ENCODE measurements at places on chromosomes 4 and X.

- no peak for DNase-seq
Observed at GRCh38 chrX:111244235-111244750, 26.0 kb downstream of the CAPN6 start.

DNA sequence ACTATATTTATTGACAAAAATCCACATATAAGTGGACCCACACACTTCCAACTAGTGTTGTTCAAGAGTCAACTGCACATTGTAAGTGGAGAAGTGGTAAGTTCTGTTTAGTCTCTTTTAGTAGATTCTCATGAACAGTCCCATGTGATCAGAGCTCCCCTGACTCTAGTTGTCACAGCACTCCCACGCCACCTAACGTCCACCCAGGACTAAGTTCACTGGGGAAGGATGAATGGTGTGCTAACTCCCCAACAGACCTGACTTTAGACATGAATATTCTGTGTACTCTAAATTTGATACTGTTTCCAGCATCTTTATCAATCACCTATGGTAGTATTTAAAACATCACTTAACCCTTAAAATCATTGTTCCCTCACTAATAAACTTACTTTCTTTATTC lies 59.8 kb downstream of the PACRGL start:
- no peak for DNase-seq

DNA sequence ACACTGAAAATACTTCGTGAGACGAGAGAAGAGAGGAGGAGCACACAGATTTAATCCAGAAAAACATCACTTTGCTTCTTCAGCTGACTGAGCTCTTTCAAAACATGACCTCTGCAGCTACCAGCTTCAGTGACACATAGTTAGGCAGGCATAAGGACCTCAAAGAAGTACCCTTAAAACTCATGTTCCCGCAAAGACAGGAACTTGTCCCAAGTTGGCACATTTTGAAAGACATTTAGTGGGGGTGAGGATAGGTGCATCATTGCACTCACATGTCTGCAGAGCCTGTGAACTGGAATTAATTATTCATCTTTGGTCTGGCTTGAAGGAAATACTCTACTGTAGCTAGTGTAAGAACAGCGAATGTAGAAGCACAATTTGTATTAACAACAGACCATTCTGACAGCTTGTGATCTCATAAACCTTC lies 221.8 kb downstream of the MGST2 start:
- DNase-seq = no peak

DNA sequence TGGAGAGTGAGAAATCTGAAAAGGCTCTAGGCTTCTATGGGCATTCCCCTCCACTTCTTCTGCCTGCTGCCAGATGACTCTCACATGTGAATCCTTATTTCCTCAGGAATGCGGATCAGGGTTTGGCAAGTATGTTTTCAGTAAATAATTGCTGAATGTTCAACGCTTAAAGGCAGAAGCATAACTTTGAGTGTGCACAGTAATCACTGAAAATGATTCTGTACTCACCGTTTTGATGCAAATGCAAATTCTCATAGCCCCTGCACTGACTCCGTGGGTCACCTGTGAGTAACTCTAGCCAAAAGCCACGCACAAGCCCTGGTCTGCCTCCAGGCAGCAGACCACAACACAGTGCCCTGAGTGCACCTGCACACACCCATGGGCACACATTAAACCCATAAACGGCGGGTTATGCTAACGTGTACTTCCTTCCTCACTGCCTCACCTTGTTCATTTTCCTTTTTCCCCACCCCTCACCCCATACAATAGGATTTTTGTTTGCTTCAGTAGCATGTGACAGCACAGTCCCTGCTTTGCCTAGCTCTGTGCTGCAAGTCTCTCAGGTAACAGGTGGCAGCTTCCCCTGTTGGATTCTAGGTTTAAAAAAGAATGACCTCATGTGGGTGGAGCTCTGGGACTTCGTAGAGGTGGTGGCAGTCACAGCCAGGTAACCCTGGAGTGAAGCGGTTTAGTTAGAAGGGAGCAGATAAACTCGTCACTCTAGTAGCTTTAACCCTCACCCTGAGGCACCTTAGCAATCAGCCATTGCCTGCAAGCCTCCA lies at the start of gene ARHGEF38:
Gene ARHGEF38 (plus strand): TSS at position 656 of the 782 bp plus-strand sequence. CDS start 146 bp downstream, outside the sequence.
- DNase-seq = no peak

DNA sequence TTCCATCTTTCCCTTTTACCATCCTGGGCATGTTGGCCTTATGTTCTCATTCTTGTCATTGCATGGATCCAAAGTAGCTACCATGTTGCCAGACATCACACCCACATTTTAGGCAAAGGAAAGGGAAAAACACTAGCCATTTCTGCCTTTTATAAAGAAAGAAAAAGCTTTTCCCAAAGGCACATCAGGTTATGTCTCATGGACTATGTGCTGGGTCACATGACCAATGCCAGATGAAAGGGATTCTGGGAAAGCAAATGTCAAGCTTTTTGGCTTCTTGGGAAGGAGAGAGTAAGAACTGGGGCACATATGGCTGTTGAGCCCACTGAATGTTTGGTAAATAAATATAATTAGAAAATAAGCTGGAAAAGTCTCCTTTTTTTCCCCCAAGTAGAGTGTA lies 4.3 kb upstream of the SOD3 start:
- DNase-seq = no peak

- DNase-seq = no peak
Observed at GRCh38 chrX:113868711-113869110, 715.2 kb upstream of the HTR2C start.

- no peak for DNase-seq
Observed at GRCh38 chrX:151726751-151727150, 7.8 kb upstream of the CNGA2 start.

DNA sequence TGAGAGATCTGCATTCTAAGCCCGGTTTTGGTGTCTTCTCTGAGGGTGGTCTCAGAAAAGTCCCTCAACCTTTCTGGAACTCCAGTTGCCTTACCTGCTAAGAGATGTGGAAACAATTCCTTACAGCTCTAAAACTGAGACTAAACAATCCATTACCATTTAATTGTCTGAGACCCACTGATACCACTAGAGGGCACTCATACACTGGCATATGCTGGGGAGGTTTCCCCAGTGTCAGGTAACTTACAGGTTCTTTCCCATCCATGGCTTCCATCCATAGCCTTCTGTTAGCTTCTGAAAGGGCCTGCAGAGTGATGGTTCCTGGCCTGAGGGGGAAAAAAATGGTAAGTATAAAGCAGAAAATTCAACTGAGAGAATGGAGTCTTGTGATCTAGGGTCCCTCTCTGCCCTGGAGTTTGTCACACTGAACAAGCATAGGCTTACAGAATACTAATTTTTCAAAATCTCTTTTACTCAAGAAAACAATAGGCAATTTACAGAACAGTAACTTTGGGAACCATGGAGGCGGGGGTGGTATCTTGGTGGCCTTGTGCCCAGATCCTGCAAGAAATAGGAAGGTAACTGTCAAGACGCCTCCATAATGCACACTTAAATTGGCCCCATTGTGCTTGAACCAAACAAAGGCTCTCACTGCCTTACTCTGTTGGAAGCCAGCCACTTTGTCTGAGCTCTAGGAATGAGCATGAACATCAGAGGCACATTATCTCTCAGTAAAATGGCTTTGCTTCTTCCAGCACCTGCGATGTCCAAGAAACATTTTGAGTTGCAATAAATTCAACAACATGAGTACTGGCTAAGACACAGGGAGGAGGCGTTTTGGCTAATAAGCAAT lies 236.1 kb downstream of the OPHN1 start:
- no peak for DNase-seq

GRCh38 chr4:168642591-168642990 lies 145.7 kb downstream of the PALLD start:
- no peak for DNase-seq

DNA sequence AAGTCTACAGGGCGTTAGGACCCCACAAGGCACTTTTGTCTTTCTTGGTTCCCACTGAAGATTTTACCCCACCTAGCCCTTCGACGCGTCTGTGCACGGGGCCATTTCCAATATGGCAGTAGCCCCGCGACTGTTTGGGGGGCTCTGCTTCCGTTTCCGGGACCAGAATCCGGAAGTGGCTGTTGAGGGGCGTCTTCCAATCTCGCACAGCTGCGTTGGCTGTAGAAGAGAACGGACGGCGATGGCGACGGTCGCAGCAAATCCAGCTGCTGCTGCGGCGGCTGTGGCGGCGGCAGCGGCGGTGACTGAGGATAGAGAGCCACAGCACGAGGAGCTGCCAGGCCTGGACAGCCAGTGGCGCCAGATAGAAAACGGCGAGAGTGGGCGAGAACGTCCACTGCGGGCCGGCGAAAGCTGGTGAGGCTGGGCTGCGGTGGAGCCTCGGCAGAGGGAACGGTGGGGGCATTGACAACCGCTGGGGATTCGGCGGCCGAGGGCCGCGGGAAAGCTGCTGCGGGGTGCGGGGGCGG lies at the start of gene USP11:
Gene USP11 (plus strand): TSS at position 207 of the 530 bp plus-strand sequence. CDS start 35 bp downstream, at position 242.
- no peak for DNase-seq

DNA sequence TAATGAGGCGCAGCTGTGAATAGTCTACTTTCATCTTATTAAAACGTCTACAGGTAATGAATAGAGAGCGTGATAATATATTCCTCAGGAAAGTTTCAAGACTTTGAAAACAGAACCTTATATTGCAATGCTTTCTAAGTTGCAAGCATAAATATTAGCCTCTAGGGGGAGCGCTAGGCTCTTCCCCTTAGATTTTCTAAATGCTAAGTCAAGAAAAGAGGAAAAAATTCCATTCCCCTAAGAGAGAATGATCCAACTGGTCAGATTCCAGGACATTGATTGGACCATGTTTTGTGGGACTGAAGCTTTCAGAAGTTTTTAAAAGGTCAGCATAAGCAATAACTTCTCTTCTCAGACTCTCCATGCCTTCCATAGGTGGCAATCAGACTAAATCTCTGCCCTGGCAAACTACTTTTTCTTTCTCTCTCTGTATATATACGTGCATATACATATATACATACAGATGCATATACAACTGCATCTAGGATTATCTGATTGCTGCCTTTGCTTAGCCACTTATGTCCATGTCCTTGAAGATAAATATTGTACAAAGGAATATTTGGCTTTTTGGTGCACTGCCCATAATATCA lies 492.9 kb downstream of the INPP4B start:
- DNase-seq = peak; percentile 62

DNA sequence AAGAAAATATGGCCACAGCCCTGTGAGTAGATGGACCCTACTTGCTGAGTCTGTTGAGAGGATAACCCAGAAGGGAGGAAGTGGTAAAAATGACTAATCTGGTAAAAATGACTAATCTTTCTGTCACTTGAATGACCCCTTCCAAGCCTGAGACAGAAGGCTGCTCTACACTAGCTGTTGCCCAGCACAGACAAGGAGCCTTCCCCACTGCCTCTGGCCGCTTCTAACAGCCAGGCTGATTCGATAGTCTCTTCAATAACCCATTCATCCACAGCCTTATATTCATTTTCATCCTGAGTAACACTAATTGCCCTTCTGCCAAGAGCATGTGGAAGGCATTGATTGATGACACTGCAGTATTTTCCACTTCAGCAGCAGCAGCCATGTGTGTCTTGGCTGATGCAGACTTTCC lies 18.4 kb downstream of the MAGEB17 start:
- DNase-seq = peak; percentile 63

- no peak for DNase-seq
Observed at GRCh38 chrX:119013164-119013563, 38.7 kb downstream of the LONRF3 start.

DNA sequence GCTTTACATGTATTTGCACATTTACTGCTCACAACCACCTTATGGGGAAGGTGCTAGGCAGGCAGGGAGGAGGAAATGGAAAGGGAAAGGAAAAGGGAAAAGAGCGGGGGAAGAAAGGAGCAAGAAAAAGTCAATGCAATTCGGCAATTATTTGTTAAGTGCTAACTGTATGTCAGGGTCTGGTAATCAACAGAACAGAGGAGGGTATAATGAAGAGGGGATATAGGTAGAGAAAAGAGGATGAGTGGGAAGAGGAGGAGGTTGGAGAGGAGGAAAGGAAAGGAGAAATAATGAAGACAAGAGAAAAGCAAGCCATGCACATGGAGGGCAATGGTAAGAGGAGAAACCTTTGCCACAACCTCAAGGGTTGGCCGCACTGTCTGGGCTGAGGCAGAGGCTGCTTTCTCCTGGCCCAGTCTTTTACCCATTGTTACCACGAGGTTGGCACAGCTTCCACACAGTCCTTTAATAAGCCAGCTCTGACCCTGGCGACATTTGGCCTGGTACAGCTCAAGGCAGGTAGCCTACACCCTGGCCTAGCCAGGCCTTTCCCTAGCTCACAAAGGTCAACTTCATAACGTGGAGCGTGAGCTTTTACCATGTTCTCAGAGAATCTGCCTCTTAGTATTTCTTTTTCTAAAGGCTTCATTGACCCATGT lies 836 bp downstream of the BTK start:
- no peak for DNase-seq

DNA sequence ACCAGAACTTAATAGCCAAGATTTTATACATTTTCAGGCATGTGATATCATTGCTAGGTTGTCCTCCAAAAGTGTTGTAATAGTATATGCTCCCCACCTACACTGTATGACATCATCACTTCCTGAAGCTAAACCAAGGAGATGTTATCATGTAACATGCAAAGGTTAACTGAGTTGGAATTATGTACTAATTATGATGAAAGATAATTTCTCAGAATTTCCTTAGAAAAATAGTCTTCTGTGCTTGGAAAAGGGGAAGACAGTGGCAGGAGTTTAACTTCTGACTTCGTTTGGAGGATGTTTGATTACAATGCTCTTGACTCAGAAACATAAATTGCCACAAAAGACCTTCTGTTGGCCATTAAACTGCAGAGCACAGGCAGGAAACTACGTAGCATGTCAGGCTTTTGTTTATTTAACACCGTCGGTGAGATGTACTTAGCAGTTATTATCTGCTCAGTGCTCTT lies 83.6 kb upstream of the GUCY1A1 start:
- no peak for DNase-seq

GRCh38 chr4:185080545-185080944 lies 62.3 kb downstream of the HELT start:
- no peak for DNase-seq

DNA sequence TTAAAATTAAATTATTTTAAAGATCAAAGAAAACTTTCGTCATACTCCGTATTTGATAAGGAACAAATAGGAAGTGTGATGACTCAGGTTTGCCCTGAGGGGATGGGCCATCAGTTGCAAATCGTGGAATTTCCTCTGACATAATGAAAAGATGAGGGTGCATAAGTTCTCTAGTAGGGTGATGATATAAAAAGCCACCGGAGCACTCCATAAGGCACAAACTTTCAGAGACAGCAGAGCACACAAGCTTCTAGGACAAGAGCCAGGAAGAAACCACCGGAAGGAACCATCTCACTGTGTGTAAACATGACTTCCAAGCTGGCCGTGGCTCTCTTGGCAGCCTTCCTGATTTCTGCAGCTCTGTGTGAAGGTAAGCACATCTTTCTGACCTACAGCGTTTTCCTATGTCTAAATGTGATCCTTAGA lies at the start of gene CXCL8:
Gene CXCL8 (plus strand): TSS at position 217 of the 426 bp plus-strand sequence. CDS start 90 bp downstream, at position 307.
- DNase-seq = peak; percentile 44

DNA sequence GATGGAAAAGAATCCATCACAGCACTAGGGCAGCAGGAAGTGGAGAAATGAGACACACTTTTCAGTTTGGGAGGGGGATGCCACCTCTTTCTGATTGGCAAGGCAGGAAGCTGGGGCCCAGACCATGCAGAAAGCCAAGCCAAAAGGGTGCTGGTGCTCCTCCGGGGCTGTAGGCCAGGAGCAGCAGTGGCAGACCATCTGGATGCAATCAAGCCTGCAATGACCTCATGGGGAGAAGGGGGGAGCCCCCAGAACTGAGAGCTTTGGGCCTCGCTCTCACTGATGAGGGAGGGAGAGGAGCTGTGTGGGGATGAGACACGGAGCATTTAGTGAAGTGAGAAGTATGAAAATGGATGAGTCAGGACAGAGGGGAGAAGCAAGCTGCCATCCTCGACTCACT lies 141.3 kb upstream of the NALF2 start:
- peak; percentile 47 for DNase-seq

GRCh38 chrX:139222511-139223200 lies 307.9 kb upstream of the F9 start:
- no peak for DNase-seq

GRCh38 chr4:165743422-165743821 lies 129.6 kb upstream of the TLL1 start:
- no peak for DNase-seq

Data from AG09309 (cell line).